ENCODE measurements at places on chromosomes 12 and 14.

DNA sequence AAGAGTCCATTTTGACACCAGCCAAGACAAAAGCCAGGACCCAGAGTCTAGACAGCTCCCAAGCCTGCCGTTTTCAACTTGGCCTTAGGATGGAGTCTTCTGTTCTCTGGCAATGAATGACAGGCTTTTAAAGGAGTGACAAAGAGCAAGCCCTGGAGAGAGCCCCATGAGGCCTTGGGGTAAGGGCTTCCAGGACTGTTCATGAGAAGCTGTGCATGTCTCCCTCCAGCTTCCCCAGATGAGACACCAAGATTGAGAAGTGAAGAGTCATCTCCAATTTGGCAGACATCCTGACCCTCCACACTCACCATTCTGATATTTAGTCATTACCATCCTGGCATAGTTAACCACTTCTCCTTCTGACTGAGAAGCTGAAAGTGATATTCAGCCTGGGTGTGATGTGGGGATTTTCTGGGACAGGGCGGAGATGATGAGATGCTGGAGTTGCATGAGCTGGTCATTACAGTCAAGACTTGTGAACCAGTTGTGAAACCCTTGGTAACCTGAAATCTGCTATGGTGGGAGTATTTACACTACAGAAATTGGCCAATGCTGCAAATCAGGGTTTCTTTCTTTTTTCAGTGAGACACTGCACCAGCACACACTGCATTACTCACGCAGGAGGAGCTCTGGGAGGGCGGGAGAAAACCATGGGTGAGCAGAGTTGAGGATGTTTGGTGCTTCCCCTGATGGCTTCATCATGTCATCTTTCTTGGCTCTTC lies 77.8 kb downstream of the VCPKMT start:
- DNase-seq, result no peak

GRCh38 chr14:50388256-50388931 lies 8.3 kb downstream of the CDKL1 start:
- DNase-seq, result no peak

GRCh38 chr14:96083667-96084320 lies 44.6 kb downstream of the C14orf132 start:
- DNase-seq, result no peak

DNA sequence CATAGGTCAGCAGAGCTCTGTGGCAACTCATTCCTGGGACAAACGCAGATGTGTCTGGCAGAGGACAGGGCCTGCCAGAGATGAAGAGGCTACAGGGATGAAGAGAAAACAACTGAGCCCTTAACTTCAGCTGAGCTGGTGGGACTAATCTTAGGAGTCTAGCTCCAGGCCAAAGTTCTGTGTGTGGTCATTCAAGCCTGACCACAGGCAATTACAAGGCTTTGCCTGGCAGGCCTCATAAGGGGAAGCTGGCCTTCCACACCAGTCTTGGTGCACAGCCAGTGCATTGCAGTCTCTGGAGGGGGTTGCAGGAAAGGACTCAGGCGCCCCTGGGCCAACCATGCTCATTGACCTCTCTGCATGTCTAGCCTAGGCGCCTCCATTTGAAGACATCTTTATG lies 127.6 kb upstream of the DAAM1 start:
- DNase-seq, result no peak

- no peak for DNase-seq
Observed at GRCh38 chr12:107921062-107921461, 146.6 kb downstream of the ASCL4 start.

DNA sequence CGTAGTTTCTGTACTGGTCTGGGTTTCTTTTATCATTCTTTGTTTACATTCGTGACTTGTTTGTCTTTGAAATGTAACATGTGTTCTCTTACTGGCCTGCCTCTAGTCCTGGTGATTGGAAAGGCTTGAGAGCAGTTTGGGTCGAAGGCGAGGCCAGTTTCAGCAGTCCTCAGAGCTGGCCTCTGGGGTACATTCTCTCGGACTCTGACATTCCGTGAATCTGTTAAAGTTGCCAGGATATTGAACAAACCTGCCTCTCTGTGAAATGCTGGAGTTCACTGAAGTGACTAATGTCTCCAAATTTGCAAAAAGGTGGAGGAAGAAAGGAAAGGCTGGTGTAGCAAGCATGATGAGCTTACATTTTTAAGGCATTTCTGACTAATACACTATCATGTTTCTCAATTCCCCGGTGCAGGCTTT lies 1.5 kb downstream of the PLEKHA5 start:
- DNase-seq, result no peak

DNA sequence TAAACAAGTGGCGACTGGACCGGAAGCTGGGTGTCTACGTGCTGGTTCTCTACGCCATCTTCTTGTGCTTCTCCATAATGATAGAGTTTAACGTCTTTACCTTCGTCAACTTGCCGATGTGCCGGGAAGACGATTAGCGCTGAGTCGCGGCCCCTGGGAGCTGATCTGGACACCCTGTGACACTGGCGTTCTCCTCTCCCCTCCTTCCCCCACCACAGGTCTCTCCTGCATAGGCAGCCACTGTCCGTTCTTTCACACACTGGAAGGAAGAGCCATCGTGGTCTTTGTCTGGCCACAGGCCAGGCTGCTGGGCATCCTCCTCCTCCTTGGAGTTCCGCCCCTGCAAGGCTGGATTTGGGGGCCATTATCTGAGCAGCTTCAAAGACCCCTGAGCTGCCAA lies 20.1 kb upstream of the RIN3 start:
- DNase-seq, result no peak

DNA sequence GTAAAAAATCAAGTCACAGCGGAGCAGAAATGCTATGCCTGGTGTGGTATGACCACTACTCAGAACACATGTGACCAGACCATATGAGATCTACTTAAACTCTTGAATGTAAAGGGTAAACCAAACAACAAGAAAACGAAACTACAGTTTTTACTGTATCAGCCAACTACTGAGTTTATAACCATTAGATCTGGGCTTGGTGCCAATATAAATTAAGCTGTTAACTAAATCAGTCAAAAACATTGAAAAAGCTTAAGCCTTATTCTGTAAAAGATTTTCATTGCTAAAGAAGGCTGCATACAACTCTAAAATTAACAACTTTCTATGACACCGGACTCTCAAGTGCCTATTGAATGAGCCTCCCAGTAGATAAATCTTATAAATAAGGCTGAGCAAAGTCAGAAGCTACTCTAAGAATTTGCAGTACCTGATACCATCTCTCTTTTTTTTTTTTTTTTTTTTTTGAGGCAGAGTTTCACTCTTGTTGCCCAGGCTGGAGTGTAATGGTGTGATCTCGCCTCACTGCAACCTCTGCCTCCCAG lies 35.4 kb downstream of the SPTLC2 start:
- DNase-seq, result peak; percentile 3

GRCh38 chr12:76270657-76271358 lies 77.4 kb downstream of the BBS10 start:
- DNase-seq, result no peak

DNA sequence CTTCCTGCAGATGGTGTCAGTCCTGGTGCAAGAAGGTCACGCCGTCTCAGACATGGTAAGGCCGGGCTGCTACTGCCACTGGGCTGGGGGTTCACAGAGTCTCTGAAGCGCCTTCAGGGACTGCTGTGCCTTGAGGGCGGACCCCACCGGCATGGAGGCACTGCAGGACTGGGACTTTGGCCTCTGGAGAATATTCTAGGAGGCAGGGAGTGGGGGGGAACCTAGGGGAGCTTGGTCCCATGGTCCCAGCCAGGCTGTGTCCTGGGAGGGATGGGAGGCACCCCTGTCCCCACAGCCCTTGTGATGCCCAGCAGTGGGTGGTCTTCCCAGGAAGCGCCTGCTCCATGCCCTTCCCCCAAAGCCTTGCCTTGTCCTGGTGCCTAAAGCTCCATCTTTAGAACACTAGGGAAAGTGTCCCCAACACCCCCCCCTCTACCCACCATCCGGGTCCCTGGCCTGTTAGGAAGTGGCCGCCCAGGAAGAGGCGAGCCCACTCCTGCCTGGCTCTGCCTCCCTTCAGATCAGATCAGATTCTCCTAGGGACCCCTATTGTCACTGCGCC lies 1.5 kb downstream of the AMN start:
- no peak for DNase-seq

DNA sequence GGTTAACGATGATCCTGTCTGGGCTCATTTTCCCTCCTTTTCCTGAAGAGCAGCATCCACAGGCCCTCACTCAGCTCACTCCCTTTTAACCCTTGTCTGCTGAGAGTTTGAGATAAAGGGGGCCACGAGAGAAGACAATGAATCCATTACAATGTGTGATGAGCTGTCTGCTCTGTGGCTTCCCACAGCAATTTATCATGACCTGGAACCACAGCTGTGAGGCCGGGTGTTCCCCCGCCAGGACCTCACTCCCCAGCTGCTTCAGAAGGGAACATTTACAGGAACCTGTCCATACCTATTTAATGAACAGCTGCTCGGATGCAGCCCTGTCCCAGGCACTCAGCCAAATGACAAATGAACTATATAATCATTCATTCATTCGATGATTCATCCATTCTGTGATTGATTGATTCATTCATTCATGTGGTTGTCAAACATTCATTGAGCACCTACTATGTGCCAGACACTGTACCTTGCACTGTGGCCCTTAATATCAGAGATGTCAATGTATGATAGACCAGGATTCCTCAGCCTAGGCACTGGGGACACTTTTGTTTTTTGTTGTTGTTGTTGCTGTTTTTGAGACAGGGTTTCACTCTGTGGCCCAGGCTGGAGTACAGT lies 18.5 kb upstream of the P2RX7 start:
- DNase-seq, result no peak

DNA sequence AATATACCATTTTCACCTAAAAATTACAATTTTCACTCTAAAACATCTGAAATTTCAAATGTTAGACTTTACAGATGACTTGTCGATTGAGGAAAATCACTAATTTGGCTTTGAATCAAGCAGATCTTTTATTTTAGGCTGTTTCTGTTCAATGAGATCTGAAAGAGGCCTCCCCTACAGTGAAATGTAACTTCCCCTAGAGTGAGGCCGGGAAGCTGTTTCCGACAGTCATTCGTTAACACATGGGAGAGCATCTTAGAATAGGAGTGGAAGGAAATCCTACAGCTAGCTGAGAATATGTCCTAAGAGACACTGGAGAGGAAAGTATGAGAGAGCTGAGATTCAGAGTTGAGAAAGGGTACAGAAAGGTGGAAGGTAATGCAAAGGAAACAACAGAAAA lies 5.7 kb upstream of the C14orf93 start:
- no peak for DNase-seq

DNA sequence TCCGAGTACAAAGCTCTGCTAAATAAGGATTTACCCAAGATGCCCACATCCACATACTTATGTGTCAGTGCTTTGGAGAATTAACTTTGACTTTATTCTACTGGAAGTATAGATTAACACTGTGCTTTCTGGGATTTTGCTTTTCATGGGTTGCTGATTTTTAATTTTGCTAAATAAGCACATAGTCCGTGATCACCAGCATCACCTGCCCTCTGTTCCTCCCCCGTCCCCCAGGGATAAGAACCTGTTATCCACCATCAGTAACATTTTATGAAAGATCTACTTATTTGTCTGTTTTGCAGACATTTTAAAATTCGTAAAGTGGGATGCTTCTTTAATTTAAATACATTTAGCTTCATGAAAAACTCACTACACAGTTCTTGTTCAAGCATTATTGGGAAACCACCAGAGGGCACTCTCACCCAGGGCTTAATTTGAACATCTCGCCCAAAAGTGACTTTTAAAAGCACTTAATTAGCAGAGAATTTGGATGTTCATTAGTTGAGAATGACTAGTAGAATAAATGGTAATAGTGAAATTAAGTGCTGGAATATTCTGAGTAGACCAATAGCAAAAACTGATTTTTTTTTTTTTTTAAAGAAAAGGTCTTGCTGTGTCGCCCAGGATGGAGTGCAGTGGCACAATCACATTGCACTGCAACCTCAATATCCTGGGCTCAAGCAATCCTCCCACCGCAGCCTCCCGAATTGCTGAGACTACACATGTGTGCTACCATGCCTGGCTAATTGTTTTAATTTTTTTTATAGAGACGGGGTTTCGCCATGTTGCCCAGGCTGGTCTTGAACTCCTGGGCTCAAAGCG lies 35.7 kb downstream of the MRPL42 start:
- peak; percentile 0 for DNase-seq

DNA sequence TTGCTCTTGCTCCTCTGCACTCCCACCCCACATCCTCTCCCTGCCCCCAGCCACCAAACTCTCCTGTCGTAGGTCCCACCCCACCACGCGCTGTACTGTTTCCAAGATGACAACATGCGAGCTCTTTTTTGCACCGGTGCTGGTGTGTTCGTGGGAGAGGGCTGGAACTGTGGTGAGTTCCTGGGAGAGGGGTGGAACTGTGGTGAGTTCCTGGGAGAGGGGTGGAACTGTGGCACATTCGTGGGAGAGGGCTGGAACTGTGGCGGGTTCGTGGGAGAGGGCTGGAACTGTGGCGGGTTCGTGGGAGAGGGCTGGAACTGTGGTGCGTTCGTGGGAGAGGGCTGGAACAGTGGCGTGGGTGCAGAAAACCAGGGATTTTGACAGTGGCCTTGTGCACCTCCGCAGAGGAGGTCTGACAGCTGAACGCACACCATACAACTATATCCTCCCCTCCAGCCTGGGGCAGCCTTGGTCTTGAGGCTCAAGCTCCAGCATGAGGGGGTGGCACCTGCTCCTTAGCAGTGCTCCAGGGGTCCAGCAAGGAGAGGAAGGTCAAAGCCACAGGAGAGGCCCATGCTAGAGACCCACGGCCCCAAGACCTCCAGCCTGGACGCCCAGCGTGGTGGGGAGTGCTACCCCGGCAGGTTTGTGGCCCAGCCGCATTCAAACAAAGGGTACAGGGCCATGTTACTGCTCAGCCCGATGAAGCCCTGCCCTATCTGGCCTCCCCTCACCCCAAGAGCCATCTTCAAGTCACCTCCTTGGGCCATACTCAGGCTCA lies 50.1 kb downstream of the ACTN1 start:
- DNase-seq, result no peak

DNA sequence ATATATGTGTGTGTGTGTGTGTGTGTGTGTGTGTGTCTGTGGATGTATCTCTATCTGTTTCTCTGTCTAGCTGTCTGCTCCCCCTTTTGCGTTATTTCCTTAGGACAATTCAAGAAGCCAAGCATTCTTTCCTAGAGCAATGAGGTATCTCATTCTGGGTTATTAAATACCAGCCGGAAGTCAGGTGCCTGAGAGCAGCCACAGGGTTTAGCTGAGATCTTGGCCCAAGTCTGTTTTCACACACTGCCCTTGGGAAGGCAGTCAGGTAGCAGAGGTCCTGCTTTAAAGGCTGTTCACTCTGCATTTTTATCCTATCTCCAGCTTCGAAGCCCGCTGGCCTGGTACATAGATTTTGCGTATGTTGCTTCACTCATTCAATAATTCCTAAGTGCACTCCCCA lies 76.8 kb downstream of the TSPAN9 start:
- no peak for DNase-seq

DNA sequence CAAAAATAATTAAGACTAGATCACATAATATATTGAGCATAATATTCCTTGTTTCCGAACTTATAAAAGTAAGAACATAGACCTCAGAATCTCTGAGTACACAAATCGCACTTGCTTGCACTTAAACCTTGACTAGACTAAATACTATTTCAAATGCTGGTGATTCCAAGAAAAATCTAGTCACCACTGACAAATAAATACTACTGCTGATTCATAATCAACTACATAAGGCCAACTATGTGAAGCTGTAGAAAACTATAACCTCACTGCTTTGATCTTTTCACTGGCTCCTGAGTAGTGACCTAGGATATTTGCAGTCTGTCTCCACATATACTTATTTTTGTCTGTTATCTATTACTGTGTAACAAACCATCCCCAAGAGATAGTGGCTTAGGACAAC lies 245.4 kb downstream of the DIO2 start:
- no peak for DNase-seq

Measured in NCI-H1436 (cell line).